T-cell (primary cell): ENCODE measurements at places on chromosomes 11 and 22. TPM values are rescaled to one million over a fixed set of nuclear protein-coding genes. Genes with fewer than 3 reads are reported as not detected.

Gene TEX12
- not detected for total RNA-seq

- no peaks in the 10 kb centered on the region for H3K27me3 ChIP-seq
- no peak for DNase-seq
- H3K4me3 ChIP-seq = no peak overlapping the region
- peaks cover 92% of the 10 kb centered on the region for H3K36me3 ChIP-seq
These were observed 33.3 kb downstream of the AMPD3 start for GRCh38 chr11:10488121-10488933.

Gene ACO2
- total RNA-seq = 76.5 TPM

Gene CRYBA4
- total RNA-seq = not detected

Gene RFPL3
- not detected for total RNA-seq

Gene BTBD18
- total RNA-seq = 0.23 TPM

Gene C11orf65
- total RNA-seq = 1.3 TPM

Gene FGF19
- total RNA-seq = not detected

DNA sequence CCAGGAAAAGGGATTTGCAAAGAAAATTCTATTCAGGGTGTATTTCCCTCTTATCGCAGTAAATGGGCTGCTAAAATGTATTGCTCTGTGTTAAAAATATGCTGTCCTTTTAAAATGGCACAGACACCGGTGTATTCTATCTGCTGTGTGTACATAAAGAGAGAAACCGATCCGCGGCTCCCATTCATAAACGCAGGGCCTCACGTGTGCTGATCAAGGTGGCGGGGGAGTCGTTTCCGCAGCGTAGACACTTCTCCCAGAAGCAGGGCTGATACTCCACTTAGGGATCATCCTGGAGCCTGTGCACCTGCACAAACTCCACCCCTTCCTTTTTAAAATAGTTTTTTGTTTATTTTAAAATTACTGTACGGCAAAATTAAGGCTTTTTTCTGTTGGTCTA, 26.1 kb upstream of the IGSF9B start:
- no peaks in the 10 kb centered on the region for H3K4me1 ChIP-seq
- H3K27me3 ChIP-seq = no peaks in the 10 kb centered on the region
- H3K27ac ChIP-seq = no peak overlapping the region
- H3K4me3 ChIP-seq = no peak overlapping the region

DNA sequence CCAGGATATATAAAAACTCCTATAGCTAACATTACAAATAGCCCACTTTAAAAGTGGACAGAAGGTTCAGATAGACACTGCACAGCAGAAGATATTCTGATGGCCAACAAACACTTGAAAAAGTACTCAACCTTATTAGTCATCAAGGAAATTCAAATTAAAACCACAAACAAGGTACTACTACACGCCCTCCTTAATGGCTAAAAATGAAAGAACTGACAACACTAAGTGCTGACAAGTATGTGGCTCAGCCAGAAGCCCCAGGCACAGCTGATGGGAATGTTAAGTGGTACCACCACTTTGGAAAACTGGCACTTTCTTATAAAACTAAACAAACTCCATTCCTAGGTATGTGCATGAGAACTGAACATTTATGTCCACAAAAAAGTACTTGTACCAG, 320.1 kb downstream of the TBC1D22A start:
- H3K4me3 ChIP-seq = no peak overlapping the region
- H3K4me1 ChIP-seq = no peaks in the 10 kb centered on the region
- no peaks in the 10 kb centered on the region for H3K36me3 ChIP-seq
- H3K27me3 ChIP-seq = no peaks in the 10 kb centered on the region
- DNase-seq = no peak

Gene CEND1
- not detected for total RNA-seq

- H3K36me3 ChIP-seq = no peaks in the 10 kb centered on the region
- H3K4me3 ChIP-seq = no peak overlapping the region
- H3K27ac ChIP-seq = no peak overlapping the region
These were observed 79.3 kb downstream of the KCNA4 start for GRCh38 chr11:29937526-29937925.

Gene RAB39A
- not detected for total RNA-seq

DNA sequence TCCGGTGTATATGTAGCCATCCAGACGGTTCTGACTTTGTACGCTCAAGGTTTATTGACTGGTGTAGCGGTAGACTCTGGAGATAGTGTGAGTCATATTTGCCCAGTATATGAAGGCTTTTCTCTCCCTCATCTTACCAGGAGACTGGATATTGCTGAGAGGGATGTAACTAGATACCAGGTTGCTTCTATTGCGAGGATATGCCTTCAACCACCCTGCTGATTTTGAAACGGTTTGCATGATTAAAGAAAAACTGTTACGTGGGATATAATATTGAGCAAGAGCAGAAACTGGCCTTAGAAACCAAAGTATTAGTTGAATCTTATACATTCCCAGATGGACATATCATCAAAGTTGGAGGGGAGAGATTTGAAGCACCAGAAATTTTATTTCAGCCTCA, 84.3 kb downstream of the GGT1 start:
- no peak for DNase-seq
- peaks cover 7% of the 10 kb centered on the region for H3K27me3 ChIP-seq
- no peaks in the 10 kb centered on the region for H3K36me3 ChIP-seq
- no peak overlapping the region for H3K27ac ChIP-seq
- H3K4me3 ChIP-seq = no peak overlapping the region
- no peaks in the 10 kb centered on the region for H3K4me1 ChIP-seq

DNA sequence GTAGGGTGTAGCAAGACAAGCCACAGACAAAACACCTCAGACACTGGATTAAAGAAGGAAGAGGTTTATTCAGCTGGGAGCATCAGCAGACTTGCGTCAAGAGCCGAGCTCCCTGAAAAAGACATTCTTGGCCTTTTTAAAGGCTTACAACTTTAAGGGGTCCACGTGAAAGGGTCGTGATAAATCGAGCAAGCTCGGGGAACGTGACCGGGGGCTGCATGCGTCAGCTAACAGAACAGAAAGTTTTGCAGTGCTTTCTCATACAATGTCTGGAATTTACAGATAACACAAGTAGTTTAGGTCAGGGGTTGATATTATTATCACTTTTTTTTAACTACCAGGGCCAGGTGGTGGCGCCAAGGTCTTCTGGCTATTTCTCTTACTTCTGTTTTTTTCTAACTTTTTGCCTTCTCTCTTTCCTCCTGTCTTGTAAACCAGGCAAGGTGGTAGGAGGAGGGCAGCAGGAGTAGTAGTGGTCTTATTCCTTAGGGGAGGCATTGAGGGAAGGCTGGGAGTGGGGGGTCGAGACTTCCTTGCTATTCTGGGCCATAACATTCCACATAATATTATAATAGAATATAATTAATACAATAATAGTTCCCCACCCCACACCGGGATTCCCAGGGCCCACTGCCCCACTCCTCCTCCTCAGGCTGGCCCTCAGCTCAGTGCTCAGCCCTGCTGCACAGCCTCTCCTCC, 587 bp upstream of the ALDH3B1 start:
- H3K4me1 ChIP-seq = peaks cover 17% of the 10 kb centered on the region
- H3K27me3 ChIP-seq = peaks cover 32% of the 10 kb centered on the region
- H3K27ac ChIP-seq = no peak overlapping the region
- no peak overlapping the region for H3K4me3 ChIP-seq
- no peaks in the 10 kb centered on the region for H3K36me3 ChIP-seq

Gene PKDREJ
- not detected for total RNA-seq

GRCh38 chr11:96960476-96960875, 570.7 kb downstream of the JRKL start:
- no peaks in the 10 kb centered on the region for H3K36me3 ChIP-seq
- no peaks in the 10 kb centered on the region for H3K4me1 ChIP-seq
- H3K4me3 ChIP-seq = no peak overlapping the region
- no peak for DNase-seq

GRCh38 chr11:132072858-132073211, 702.4 kb downstream of the NTM start:
- H3K36me3 ChIP-seq = no peaks in the 10 kb centered on the region
- no peak for DNase-seq
- no peak overlapping the region for H3K4me3 ChIP-seq

- peak overlapping the region; percentile 25 for H3K27ac ChIP-seq
- H3K4me3 ChIP-seq = no peak overlapping the region
- DNase-seq = no peak
These were observed 15.9 kb downstream of the LSP1 start for GRCh38 chr11:1868636-1869291.

- no peak overlapping the region for H3K27ac ChIP-seq
- no peak overlapping the region for H3K4me3 ChIP-seq
- peaks cover 2% of the 10 kb centered on the region for H3K4me1 ChIP-seq
- peaks cover 10% of the 10 kb centered on the region for H3K36me3 ChIP-seq
- H3K27me3 ChIP-seq = no peaks in the 10 kb centered on the region
These were observed 51.9 kb downstream of the SPECC1L start for GRCh38 chr22:24322522-24322921.

- H3K36me3 ChIP-seq = no peaks in the 10 kb centered on the region
- DNase-seq = no peak
These were observed 50.5 kb upstream of the ZBED5 start for GRCh38 chr11:10908215-10908951.

- H3K27ac ChIP-seq = no peak overlapping the region
- H3K27me3 ChIP-seq = peaks cover 10% of the 10 kb centered on the region
- H3K4me1 ChIP-seq = no peaks in the 10 kb centered on the region
- H3K36me3 ChIP-seq = no peaks in the 10 kb centered on the region
These were observed 18.1 kb downstream of the P2RX3 start for GRCh38 chr11:57356268-57356667.

Gene RIMBP3B
- total RNA-seq = 3.1 TPM

Gene CFAP300
- total RNA-seq = not detected

- peaks cover 41% of the 10 kb centered on the region for H3K4me1 ChIP-seq
- peak overlapping the region; percentile 73 for H3K4me3 ChIP-seq
- DNase-seq = peak; percentile 86
- H3K27ac ChIP-seq = peak overlapping the region; percentile 37
These were observed 1.2 kb downstream of the PHLDB1 start for GRCh38 chr11:118608360-118609227.

GRCh38 chr22:39240831-39241793, 3.7 kb downstream of the PDGFB start:
- peaks cover 43% of the 10 kb centered on the region for H3K27me3 ChIP-seq
- peaks cover 87% of the 10 kb centered on the region for H3K4me1 ChIP-seq
- no peak for DNase-seq
- peak overlapping the region; percentile 69 for H3K27ac ChIP-seq
- no peaks in the 10 kb centered on the region for H3K36me3 ChIP-seq
- H3K4me3 ChIP-seq = peak overlapping the region; percentile 41

DNA sequence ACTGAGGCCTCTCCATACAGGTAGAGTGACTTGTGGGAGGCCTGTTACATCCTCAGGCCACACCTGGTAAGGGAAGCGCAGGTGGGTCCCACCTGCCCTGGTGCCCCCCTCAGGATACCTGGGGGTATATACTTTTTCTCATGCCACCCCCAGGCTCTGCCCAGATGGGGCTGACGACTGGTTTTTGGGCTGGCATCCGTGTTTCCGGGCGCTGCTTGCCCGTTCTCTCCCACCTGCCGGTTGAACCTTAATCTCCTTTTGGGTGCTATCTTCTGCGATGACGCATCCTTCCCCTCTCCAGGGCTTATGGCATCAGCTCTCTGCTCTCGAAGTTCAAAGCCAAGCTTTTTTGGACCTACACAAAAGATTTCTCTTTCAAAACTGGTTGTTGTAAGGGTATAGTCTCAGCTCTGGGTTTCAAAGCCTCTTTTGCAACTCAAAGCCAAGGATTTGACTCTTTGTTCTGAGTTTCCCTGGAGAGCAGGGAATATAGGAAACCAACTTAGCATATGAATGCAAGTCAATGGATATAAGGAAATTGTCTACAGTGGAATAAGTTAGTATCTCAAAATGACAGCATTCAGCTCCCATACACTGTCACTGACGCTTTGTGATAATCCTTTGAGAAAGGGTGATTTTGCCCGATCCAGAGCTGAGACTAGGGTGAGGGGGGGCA, 8.6 kb upstream of the LRRC10B start:
- H3K4me1 ChIP-seq = no peaks in the 10 kb centered on the region
- peaks cover 21% of the 10 kb centered on the region for H3K27me3 ChIP-seq
- no peak overlapping the region for H3K27ac ChIP-seq
- H3K4me3 ChIP-seq = no peak overlapping the region
- DNase-seq = no peak
- H3K36me3 ChIP-seq = no peaks in the 10 kb centered on the region

Gene DGCR6
- total RNA-seq = 5.0 TPM

GRCh38 chr11:106424111-106424510, 346.6 kb downstream of the AASDHPPT start:
- H3K36me3 ChIP-seq = no peaks in the 10 kb centered on the region
- H3K27ac ChIP-seq = no peak overlapping the region
- no peak overlapping the region for H3K4me3 ChIP-seq
- DNase-seq = no peak

DNA sequence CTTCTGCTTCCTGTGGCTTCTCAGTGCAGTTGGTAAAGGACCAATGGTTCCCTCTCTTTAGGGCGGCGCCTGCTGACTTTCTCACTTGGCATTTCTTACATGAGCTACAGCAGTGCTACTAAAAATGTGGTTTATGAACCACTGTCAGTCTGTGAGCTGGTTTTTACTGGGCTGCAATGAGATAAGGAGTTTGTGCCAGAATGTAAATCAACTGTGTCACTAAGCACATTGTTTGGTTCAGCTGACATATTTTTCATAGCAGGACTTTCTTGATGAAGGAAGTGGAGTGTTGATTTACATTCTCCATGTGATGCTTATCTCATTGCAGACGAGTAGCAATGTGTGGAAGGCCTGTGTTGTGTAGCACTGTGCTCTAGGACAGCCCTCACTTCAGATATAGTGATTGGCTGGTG, 463.3 kb downstream of the SOX6 start:
- H3K36me3 ChIP-seq = no peaks in the 10 kb centered on the region
- H3K27me3 ChIP-seq = no peaks in the 10 kb centered on the region
- H3K4me1 ChIP-seq = no peaks in the 10 kb centered on the region
- no peak overlapping the region for H3K27ac ChIP-seq
- DNase-seq = no peak
- no peak overlapping the region for H3K4me3 ChIP-seq

GRCh38 chr11:19910931-19911330, 198.3 kb downstream of the NAV2 start:
- DNase-seq = no peak
- H3K27me3 ChIP-seq = no peaks in the 10 kb centered on the region
- H3K27ac ChIP-seq = no peak overlapping the region
- no peak overlapping the region for H3K4me3 ChIP-seq
- no peaks in the 10 kb centered on the region for H3K36me3 ChIP-seq

Gene KLHL35
- 1.4 TPM for total RNA-seq

DNA sequence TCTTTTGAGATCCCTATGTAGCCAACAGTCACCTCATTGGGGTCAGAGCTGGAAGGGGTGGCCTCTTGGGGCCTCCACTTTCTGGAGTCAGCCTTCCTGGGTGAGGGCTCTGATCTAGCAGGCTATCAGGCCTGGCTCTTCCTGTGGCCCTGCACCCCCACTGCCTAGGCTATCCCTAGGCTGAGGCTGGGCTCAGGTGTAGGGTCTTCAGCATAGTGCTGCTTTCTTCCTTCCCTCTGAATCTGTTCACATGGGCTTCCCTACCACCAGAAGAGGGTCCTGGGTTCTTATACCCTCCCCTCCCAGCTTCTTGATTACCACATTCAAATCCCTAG, 456 bp upstream of the SPI1 start:
- no peaks in the 10 kb centered on the region for H3K36me3 ChIP-seq
- DNase-seq = no peak
- no peak overlapping the region for H3K4me3 ChIP-seq
- H3K27ac ChIP-seq = no peak overlapping the region
